ENCODE measurements at places on chromosomes 13 and 19.

DNA sequence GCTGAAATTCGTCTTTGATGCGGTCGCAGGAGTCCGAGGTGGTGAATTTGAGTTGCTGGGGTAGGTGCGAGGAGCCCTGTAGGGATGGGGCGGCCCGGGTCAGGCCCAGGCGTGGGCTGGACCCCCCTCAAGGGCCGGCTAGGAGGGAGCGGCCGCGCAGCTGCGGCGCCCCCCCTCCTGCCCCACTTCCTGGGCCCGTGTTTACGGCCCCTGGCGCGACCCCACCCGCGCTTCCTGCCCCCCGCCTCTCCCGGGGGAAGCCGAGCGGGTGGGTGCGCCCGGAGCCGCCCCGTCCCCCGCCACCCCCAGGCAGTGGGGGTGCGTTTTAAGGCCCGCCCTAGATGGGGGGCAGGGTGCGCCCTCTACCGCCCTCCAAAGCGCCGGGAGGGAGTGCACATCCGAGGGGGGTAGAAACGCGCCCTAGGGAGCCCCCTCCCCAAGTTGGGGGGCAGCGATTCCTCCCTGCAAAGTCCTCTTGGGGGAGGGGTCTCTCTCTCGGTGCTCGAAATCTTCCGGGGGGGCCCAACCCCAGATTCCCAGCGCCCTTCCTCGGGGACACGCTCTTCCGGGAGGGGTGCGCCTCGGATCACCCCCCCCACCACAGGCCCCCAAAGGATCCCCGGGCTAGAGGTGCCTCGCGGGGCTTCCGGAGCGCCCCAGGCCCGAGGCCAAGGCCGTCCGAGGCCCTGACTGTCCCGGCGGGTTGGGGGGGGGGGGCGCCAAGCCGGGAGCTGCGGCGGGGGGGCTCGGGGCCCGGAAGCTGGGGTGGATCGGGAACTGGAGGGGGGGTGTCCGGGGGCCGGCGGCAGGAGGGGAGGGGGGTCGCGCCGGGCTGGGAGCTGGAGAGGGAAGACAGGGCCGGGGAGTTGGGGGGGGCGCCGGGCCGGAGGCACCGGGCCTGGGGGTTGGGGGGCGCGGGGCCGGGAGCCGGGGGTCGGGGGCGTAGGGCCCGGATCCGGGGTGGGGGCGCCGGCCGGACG lies 823 bp downstream of the TLE5 start:
- DNase-seq = peak; percentile 65

- no peak for DNase-seq
Observed at GRCh38 chr13:30074431-30074830, 224.0 kb upstream of the UBL3 start.

GRCh38 chr13:97043302-97043701 lies 49.0 kb upstream of the OXGR1 start:
- DNase-seq = no peak

GRCh38 chr13:43200736-43201135 lies 177.3 kb downstream of the DNAJC15 start:
- no peak for DNase-seq

- DNase-seq = no peak
Observed at GRCh38 chr13:41004875-41005693, 14.0 kb downstream of the ELF1 start.

- no peak for DNase-seq
Observed at GRCh38 chr19:34172661-34173192, 423 bp downstream of the LSM14A start.

DNA sequence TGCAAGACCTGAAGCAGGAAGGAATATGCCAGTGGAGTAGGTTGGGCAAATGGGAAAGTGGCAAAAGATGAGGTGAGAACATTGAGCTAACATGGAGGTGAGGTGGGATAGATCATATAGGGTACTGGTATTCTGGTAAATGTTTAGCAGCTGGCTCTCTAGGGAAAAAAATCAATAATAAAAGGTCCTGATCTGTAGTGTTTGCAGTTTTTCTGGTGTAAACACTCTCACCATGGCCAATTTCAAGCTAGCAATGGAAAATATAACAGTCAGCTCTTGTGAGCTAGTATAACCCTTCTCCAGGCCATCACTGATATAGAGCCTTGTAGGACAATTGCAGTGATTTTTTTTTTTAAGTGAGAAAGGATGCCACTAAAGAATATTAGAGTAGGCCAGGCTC lies 31.3 kb downstream of the RFC3 start:
- DNase-seq = no peak

- no peak for DNase-seq
Observed at GRCh38 chr13:111451402-111451801, 131.0 kb downstream of the TEX29 start.

DNA sequence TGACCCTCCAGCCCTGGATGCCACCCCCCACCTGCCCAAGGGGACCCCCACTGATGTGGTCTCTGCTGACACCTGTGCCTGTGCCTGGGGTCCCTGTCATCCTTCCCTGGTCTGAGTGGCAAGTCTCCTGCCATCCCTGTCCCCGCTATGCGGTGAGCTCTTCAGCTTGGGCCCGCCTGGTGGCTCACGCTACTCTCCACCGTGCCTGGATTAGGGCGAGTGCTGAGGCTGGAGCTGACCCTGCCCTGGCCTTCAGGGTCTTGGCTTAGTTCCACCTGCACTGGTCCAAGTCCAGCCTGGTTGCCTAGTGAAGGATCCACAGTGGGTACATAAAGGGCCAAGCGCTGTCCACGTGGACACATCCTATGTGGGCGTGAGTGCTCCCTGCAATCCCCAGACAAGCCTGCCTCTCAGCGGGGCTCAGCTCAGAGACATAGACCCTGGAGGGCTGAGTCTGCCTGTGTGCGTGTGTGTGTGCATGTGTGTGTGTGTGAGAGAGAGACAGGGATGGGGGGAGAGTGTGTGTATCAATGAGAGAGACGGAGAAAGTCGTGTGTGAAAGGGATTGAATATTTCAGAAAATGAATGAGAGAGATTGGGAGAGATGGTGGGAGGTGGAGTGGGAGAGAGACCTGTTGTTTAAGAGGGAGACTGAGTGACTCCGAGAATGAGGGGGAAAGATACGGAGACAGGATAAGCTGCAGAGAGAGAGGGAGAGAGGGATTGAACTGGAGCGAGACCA lies 22.1 kb downstream of the WTIP start:
- no peak for DNase-seq

DNA sequence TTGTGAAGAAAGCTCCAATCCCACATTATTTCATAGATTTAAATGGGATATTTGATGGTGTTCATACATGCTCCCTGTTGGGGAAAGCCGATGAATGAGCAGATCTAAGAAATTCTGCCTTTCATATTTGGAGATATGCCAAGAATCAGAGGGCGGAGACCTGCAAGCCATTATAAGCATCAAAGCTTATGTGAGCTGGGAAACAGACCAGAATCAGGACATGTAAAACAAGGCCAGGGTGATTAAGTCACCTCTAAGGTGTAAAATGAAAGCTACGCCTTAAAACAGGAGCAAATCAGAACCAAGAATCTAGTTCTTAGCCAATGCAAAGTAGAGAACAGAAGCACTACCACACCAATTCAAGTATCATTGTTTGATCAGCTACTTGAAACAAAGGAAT lies 392.4 kb downstream of the DCT start:
- no peak for DNase-seq

GRCh38 chr19:5091018-5091683 lies 122.2 kb downstream of the KDM4B start:
- no peak for DNase-seq

DNA sequence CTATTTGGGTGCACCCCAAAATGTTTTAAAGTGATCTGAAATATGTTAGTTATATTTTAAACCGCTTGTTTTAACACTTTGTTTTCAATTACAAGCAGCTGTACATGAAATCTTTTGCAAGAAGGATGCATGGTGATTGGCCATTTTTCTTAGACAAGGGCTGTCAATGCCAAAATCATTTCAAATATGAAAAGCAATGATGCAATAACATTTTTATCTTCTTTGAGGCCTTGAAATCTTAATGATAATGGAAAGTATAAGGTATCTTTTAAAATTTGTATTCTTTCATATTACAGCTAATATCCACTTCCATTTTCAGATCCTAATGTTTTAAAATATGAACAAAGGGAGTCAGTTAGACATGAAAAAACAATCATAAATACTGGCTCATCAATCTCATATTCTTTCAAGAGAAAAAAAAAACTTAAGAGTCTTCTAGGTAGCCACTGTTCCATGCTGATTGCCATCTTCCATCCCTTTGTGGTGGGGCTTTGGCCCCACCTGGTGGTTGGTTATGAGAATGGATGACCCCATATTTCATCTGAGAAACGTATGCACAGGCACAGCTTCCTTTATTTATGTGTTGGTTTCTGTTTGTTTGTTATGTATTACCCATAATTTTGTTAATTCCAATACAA lies 330.3 kb upstream of the MIR17HG start:
- no peak for DNase-seq

DNA sequence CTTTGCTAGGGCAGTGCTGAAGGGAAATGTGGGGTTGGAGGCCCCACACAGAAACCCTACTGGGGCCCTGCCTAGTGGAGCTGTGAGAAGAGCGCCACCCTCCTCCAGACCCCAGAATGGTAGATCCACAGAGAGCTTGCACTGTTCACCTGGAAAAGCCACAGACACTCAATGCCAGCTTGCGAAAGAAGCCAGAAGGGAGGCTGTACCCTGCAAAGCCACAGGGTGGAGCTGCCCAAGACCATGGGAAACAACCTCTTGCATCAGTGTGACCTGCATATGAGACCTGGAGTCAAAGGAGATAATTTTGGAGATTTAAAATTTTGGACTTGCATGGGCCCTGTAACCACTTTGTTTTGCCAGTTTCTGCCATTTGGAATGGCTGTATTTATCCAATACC lies 615.4 kb upstream of the MIR17HG start:
- no peak for DNase-seq

- no peak for DNase-seq
Observed at GRCh38 chr13:98261165-98261702, 84.2 kb upstream of the RNF113B start.

GRCh38 chr19:41548954-41549688 lies 26.8 kb upstream of the CEACAM21 start:
- DNase-seq = peak; percentile 74

DNA sequence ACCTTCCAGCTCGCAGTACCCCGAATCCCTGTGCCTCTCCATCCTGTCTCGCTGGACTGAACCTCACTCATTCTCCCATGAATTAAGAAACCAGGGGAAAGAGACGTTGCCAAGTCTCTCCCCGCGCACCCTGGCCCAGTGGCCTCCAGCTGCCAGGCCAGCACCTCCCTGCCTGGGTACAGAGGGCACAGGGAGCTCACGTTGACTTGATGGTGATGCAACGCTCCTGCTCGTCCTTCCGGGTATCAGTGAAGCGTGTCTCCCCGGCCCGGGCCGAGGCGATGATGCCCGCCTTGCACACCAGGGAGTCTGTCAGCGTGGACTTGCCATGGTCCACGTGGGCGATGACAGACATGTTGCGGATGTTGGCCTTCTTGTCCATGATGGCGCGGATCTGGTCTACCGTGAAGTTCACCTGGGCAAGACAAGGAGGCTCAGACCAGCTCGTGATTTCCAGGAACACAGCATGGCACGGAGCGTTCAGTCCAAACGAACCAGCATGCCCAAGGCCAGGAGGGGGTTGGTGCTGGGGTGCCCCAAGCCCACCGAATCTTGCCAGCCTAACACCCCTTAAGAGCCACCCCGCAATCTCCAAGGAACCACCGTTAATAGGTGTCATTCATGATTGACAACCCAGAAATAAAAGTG lies 1.2 kb downstream of the EEF2 start:
- peak; percentile 59 for DNase-seq

GRCh38 chr13:81142306-81142999 lies 801.5 kb upstream of the SPRY2 start:
- DNase-seq = no peak

- no peak for DNase-seq
Observed at GRCh38 chr19:46474211-46474610, 2.8 kb upstream of the PNMA8A start.

GRCh38 chr13:35346494-35346893 lies 130.0 kb downstream of the MAB21L1 start:
- no peak for DNase-seq

GRCh38 chr19:39481229-39481545 lies 549 bp downstream of the TIMM50 start:
- DNase-seq = no peak

DNA sequence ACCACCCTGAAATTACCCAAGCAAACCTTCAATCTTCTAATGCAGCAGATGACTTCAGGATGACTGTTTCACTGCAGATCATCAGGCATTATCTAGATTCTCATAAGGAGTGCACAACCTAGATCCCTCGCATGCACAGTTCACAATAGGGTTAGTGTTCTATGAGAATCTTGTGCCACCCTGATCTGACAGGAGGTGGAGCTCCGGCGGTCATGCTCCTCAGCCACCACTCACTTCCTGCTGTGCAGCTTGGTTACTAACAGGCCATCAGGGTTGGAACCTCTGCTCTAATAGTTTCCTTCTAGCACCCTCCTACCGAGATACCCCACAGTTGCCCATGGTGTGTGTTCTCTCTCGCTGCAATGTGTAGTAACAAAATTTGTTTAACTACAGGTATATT lies 442.8 kb downstream of the FGF14 start:
- no peak for DNase-seq

DNA sequence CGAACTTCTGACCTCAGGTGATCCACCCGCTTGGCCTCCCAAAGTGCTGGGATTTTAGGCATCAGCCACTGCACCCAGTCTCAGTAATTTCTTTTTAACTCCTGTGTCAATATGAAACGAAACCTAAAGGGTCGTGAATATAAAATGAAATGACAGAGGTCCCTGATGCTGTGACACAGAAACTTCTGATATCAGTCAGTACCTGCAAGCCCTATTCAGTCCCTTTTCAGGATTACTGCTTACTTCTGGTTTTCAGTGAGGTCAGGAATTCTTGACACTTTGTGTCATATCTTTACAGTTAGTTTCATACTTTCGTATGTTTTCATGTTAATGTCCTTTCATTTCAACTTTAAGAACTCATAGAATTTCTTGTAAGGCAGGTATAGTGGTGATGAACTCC lies 58.7 kb downstream of the RNF17 start:
- DNase-seq = no peak

DNA sequence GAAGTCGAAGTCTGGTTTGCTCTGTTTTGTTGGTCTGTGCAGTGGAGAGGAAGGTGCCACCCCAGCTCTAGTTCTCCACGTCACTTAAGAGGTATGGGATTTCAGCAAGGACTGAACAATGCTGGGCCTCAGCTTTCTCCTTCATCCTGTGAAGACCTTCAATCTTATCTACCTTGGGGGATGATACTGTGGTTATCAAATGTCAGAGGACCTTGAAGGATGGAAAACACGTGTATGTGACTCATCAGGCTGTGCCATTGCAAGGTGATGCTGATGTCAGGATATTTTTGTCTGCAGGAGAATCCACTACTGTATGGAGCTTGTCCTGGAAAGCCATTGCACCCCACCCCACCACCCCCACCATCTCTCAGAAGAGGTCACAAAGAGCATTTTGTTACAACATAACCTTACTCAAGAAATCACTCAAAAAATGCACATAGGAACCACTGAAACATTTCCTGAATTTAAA lies 81.4 kb upstream of the UQCRFS1 start:
- no peak for DNase-seq

- peak; percentile 21 for DNase-seq
Observed at GRCh38 chr19:6260912-6261650, 18.7 kb downstream of the MLLT1 start.

GRCh38 chr13:108755083-108755482 lies 125.7 kb downstream of the MYO16 start:
- DNase-seq = no peak

GRCh38 chr13:93003531-93003930 lies 223.1 kb upstream of the GPC6 start:
- DNase-seq = no peak

GRCh38 chr19:18908917-18909619 lies 10.1 kb downstream of the COPE start:
- DNase-seq = no peak
